ENCODE measurements at places on chromosomes 12 and 14.

DNA sequence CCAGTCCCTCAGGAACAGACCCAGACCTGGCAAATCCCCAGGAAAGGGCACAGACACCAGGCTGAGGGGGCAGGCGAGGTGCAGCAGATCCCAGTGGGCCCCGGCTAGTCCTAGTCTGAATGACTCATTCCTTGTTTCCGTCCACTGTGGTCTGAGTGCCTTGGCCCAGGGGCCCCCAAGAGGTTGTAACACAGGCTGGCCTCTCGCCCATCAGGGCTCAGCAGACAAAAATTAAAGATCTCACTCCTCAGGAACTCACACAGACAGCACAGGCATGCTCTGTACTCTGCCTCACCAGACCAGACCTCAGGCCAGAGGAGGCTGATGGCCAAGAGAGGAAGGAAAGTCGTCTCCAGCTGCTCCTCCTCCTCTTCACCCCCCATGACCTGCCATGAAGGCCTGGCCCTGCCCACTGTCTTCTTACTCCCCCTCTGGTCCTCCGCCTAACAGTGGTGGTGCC, 7.7 kb upstream of the LTBP2 start:
- DNase-seq = no peak

- DNase-seq = no peak
These were observed 120.1 kb downstream of the LMNTD1 start for GRCh38 chr12:25433024-25433423.

DNA sequence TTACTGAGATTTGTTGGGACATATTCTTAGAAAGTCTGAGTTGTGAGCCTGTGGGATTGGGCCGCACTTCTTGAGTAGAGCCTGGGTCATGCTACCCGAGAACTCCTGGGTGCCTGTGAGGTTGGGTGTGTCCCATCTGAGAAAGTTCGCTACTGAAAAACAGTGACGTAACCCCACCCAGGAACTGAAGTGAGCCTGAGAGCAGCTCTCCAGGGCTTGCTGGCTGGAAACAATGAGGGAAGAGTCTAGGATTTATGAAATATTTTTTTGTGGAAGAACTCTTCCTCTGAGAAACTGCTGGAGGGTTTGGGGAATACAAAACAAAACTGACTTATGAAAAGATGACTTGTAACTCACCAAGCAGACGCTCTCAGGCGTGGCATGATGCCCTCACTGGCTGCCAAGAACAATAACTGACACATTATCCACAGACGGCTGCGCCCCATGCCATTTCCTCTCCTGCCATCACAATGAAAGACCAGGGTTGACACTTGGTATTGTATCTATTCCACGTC, 69.2 kb downstream of the RASSF3 start:
- DNase-seq = no peak

- no peak for DNase-seq
These were observed 108.3 kb downstream of the SEC23A start for GRCh38 chr14:38994731-38995130.

GRCh38 chr12:66599816-66600215, 79.1 kb downstream of the GRIP1 start:
- DNase-seq = no peak

GRCh38 chr12:129009833-129010622, 156.8 kb downstream of the GLT1D1 start:
- no peak for DNase-seq

GRCh38 chr12:69042970-69043369, 110.0 kb upstream of the CPM start:
- DNase-seq = no peak

GRCh38 chr12:50051101-50051806, 6.1 kb upstream of the ASIC1 start:
- DNase-seq = no peak

GRCh38 chr14:86989285-86989684, 1003.7 kb downstream of the GALC start:
- DNase-seq = no peak

- DNase-seq = no peak
These were observed 2.1 kb upstream of the ATP23 start for GRCh38 chr12:57939291-57939690.

DNA sequence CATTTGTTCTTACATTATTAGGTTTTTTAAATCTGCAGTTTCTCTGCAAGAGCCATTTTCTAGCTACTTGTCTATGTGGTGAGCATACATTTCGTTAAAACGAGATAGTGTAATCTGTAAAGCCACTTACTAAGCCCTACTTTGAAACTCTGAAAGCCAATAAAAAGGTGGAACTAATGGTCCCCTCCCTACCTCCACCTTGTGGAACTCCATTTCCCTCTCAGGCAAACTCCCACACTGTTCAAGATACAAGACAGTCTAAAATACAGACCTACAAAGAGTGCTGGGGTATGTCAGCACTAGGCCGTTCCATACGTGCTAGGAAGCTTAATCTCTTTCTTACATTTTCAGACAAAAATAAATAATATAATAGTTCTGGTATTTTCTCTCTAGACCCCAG, 74.1 kb downstream of the DUSP6 start:
- DNase-seq = no peak

GRCh38 chr12:45050751-45051571, at the start of gene DBX2:
DBX2 (minus strand) TSS chr12:45051099; CDS start chr12:45050927, 172 bp downstream.
- no peak for DNase-seq

- no peak for DNase-seq
These were observed 53.2 kb downstream of the ATG2B start for GRCh38 chr14:96309896-96310330.

GRCh38 chr12:114821570-114821969, 137.6 kb upstream of the TBX3 start:
- no peak for DNase-seq

DNA sequence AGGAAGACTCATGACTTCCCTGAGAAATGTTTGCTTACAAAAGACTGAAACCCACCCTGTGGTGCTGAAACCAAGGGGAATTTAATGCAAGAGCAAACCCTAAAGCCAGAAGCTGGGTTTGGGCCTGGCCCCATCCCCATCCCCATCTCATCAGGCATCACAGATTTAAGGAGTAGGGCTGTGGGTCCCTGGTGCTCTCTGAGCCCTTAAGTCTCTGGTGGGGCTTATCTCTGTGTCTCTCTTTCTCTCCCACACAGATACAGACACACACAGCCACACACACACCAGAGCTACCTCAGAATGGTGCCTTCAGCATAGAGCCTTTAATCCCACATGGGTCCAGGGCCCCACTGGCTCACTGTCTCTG, 237.1 kb downstream of the SLC41A2 start:
- no peak for DNase-seq

GRCh38 chr12:19430988-19431387, 8.3 kb upstream of the AEBP2 start:
- no peak for DNase-seq

GRCh38 chr12:21296348-21296747, 38.4 kb downstream of the SLCO1A2 start:
- no peak for DNase-seq

GRCh38 chr14:92650581-92651105, 97.8 kb downstream of the LGMN start:
- no peak for DNase-seq
